Activated T-cell treated with anti-CD3 and anti-CD28 coated beads for 1 hour (primary cell): ENCODE measurements at places on chromosomes 5 and 9.

DNA sequence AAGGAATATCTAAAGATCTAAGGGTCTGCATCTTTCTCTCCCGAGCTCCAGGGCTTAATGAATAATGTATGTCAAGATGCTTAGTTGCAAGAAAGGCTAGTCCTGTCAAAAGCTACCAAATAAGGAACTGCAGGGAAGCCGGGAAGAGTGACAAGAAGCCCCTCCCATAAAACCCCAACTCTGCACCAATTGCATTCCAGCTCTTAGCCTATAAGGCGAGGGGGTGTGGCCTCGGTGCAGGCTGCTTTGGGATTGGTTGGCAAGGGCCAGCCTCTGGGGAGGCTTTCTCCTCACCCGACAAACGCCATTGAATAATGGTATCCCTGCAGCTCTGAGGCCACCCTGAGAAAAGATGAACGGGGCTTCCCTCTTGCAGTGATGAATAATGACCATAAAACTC lies 416.9 kb downstream of the RAB3C start:
- DNase-seq, result no peak

- no peak for DNase-seq
Observed at GRCh38 chr9:135907006-135907430, 328 bp downstream of the CAMSAP1 start.

DNA sequence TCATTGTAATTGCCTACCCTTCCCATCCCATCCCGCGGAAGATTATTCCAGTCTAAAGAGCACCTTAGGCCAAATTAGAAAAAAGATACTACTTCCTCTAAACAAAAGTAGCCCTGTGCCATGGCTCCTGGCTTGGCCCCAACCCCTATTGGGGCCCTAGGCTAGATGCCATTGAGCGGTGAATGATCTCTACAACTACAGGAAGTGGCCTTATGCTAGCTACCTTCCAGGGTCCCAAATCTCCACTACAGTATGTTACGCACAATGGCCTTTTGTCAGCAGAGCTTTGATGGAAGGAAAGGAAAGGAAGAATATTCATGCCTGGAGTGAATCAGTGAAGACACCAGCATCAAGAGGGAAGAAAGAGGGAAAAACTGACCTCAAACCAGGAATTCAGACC lies 73.3 kb upstream of the OSMR start:
- no peak for DNase-seq

DNA sequence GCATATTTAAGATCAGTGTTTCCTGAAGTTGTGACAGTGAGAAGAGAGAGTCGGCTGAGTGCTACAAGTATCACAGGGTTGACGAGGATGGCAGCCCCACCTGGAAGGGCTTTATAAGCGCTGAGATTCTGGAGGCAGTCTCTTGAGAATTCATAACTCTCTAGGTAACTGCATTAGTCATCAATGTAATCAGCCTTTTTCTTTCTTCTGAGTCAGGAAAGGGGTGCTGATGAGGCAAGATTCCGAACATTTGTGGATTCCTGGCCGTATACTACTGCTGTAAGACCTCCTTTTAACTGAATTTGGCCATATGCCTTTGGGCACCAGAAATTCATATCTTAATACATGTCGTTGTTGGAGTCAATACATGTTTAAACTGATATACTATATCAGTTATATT lies 6.6 kb upstream of the RNF20 start:
- DNase-seq, result no peak

GRCh38 chr9:69232135-69232534 lies 58.1 kb downstream of the TJP2 start:
- DNase-seq, result no peak
